Breast epithelium (tissue), 4 donors: ENCODE measurements at places on chromosomes 1 and 21. TPM values are rescaled to one million over a fixed set of nuclear protein-coding genes. Genes with fewer than 3 reads are reported as not detected.

BPNT1 gene
- total RNA-seq, result 14.6 TPM

S100A4 gene
- 1,015 TPM for total RNA-seq

SPRR5 gene
- total RNA-seq, result not detected

PCP4L1 gene
- 0.73 TPM for total RNA-seq

AMY1C gene
- total RNA-seq, result not detected

RPTN gene
- total RNA-seq, result not detected

DNA sequence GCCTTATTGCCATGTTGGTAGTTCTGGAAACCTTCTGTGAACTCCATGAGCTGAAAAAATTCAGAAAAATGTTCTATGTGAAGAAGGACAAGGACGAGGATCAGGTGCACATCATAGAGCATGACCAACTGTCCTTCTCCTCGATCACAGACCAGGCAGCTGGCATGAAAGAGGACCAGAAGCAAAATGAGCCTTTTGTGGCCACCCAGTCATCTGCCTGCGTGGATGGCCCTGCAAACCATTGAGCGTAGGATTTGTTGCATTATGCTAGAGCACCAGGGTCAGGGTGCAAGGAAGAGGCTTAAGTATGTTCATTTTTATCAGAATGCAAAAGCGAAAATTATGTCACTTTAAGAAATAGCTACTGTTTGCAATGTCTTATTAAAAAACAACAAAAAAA is 57.4 kb downstream of the KCNK1 start:
- no peaks in the 10 kb centered on the region for H3K27me3 ChIP-seq
- no peak overlapping the region for H3K27ac ChIP-seq
- H3K4me1 ChIP-seq, result no peaks in the 10 kb centered on the region
- no peak for DNase-seq
- H3K36me3 ChIP-seq, result no peaks in the 10 kb centered on the region

DNA sequence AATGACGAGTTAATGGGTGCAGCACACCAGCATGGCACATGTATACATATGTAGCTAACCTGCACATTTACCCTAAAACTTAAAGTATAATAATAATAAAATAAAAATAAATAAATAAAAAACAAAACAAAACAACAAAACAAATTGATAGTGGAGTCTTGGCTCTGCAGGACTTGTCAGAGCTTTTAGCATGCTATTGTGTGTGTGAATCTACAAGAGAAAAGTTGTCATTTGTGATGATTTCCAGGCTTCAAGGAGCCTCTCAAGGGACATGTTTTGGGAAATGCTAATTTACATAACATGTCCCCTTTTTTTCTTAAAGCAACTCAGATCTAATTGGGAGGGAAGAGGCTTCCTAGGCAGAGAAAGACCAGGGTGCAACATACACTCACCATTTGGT is 9.1 kb downstream of the IL22RA1 start:
- no peak overlapping the region for H3K4me3 ChIP-seq
- no peaks in the 10 kb centered on the region for H3K27me3 ChIP-seq
- no peak for DNase-seq
- H3K27ac ChIP-seq, result no peak overlapping the region
- no peaks in the 10 kb centered on the region for H3K36me3 ChIP-seq
- H3K4me1 ChIP-seq, result no peaks in the 10 kb centered on the region

GRCh38 chr21:30646904-30647414 is 4.3 kb downstream of the KRTAP20-3 start:
- H3K4me3 ChIP-seq, result no peak overlapping the region
- no peak overlapping the region for H3K27ac ChIP-seq
- H3K27me3 ChIP-seq, result no peaks in the 10 kb centered on the region
- H3K4me1 ChIP-seq, result no peaks in the 10 kb centered on the region
- no peak for DNase-seq

- H3K4me1 ChIP-seq, result no peaks in the 10 kb centered on the region
- no peak overlapping the region for H3K4me3 ChIP-seq
- H3K36me3 ChIP-seq, result no peaks in the 10 kb centered on the region
- H3K27ac ChIP-seq, result no peak overlapping the region
- DNase-seq, result no peak
These were observed 1.2 kb upstream of the CLEC20A start for GRCh38 chr1:178497903-178498478.

GRCh38 chr21:29888437-29888836 is 51.4 kb downstream of the GRIK1 start:
- no peaks in the 10 kb centered on the region for H3K4me1 ChIP-seq
- no peak overlapping the region for H3K4me3 ChIP-seq
- H3K27me3 ChIP-seq, result no peaks in the 10 kb centered on the region
- H3K27ac ChIP-seq, result no peak overlapping the region

- no peaks in the 10 kb centered on the region for H3K27me3 ChIP-seq
- H3K27ac ChIP-seq, result no peak overlapping the region
- no peak overlapping the region for H3K4me3 ChIP-seq
- no peaks in the 10 kb centered on the region for H3K4me1 ChIP-seq
These were observed 50.9 kb downstream of the SLAMF6 start for GRCh38 chr1:160472112-160472511.

- no peaks in the 10 kb centered on the region for H3K27me3 ChIP-seq
- H3K4me1 ChIP-seq, result no peaks in the 10 kb centered on the region
- H3K4me3 ChIP-seq, result no peak overlapping the region
- H3K36me3 ChIP-seq, result no peaks in the 10 kb centered on the region
- no peak for DNase-seq
These were observed 86.1 kb downstream of the OMA1 start for GRCh38 chr1:58460469-58460868.

GRCh38 chr1:197737916-197738315 is 37.4 kb downstream of the DENND1B start:
- no peak overlapping the region for H3K27ac ChIP-seq
- H3K27me3 ChIP-seq, result no peaks in the 10 kb centered on the region
- H3K4me3 ChIP-seq, result no peak overlapping the region
- no peak for DNase-seq
- H3K36me3 ChIP-seq, result no peaks in the 10 kb centered on the region
- H3K4me1 ChIP-seq, result no peaks in the 10 kb centered on the region

DNA sequence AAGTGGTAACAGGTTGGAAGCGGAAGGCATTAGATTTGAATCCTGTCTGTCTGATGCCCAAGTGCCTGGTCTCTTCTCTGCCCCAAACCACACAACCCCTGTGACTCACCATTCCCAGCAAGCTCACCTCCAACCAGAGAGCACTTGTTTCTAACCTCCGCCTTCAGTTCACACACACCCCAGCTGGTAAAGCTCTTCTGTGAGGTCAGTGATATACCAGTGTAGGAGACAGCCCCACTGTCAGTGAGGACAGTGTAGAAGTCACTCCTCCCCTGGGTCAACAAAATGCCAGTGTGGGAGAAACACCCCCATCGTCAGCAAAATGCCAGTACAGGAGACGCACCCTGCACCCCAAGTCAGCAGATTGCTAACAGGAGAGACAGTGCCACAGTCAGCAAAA is 2.6 kb downstream of the RIMS3 start:
- H3K27ac ChIP-seq, result no peak overlapping the region
- no peaks in the 10 kb centered on the region for H3K4me1 ChIP-seq
- no peaks in the 10 kb centered on the region for H3K36me3 ChIP-seq
